ENCODE measurements at places on chromosomes 5 and 9. TPM values are rescaled to one million over a fixed set of nuclear protein-coding genes. Genes with fewer than 3 reads are reported as not detected.
A peak's percentile ranks its signal among the peaks of the same experiment; 100 is the strongest.

SKIC3 gene
- 43.2 TPM for total RNA-seq

ADRB2 gene
- total RNA-seq, result 2.8 TPM

SHISAL2B gene
- total RNA-seq, result not detected

PIP5K1B gene
- total RNA-seq, result 1.3 TPM

PRDM9 gene
- not detected for total RNA-seq

PCDHB6 gene
- total RNA-seq, result 0.16 TPM

SV2C gene
- 0.12 TPM for total RNA-seq

PDLIM7 gene
- 23.0 TPM for total RNA-seq

FBXL7 gene
- total RNA-seq, result 2.0 TPM

ANKRD34B gene
- not detected for total RNA-seq

MEGF10 gene
- total RNA-seq, result 0.12 TPM

TAS2R1 gene
- total RNA-seq, result not detected

PANK3 gene
- 57.7 TPM for total RNA-seq

DNA sequence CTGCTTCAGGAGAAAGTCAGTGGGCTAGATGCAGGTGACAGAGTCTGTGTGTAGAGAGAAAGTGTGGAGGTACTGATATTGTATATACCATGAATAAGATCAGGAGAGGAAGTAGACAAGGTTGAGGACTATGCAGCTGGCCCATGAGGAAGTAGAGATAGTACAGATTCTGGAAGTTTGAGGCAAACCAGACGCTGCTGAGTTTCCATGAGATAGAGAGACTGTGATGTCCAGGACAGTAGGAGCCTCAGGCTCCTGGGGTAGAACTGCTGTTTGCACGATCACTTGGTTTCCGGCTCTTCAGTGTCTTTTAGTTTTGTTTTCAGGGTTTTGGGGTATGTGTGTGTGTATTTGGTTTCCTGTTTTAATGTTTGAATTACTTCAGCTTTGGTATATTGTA lies 13.6 kb downstream of the OTULINL start:
- peak; percentile 13 for ATAC-seq

GRCh38 chr9:108259917-108260675 lies 595.7 kb downstream of the ACTL7B start:
- ATAC-seq, result peak; percentile 78

GRCh38 chr9:20512106-20512505 lies 110.2 kb downstream of the MLLT3 start:
- no peak for ATAC-seq

- no peak for ATAC-seq
Measured at GRCh38 chr9:27348785-27349697, 52.1 kb upstream of the EQTN start.

- no peak for ATAC-seq
Measured at GRCh38 chr9:133516256-133516960, 8.4 kb downstream of the MYMK start.

- ATAC-seq, result no peak
Measured at GRCh38 chr9:18811171-18811570, 221.8 kb downstream of the SAXO1 start.

- no peak for ATAC-seq
Measured at GRCh38 chr5:149011084-149011483, 51.8 kb downstream of the SH3TC2 start.

GRCh38 chr5:159105145-159106053 lies 5.7 kb upstream of the EBF1 start:
- ATAC-seq, result no peak

- ATAC-seq, result peak; percentile 60
Measured at GRCh38 chr5:36459176-36460135, 146.9 kb upstream of the SLC1A3 start.

DNA sequence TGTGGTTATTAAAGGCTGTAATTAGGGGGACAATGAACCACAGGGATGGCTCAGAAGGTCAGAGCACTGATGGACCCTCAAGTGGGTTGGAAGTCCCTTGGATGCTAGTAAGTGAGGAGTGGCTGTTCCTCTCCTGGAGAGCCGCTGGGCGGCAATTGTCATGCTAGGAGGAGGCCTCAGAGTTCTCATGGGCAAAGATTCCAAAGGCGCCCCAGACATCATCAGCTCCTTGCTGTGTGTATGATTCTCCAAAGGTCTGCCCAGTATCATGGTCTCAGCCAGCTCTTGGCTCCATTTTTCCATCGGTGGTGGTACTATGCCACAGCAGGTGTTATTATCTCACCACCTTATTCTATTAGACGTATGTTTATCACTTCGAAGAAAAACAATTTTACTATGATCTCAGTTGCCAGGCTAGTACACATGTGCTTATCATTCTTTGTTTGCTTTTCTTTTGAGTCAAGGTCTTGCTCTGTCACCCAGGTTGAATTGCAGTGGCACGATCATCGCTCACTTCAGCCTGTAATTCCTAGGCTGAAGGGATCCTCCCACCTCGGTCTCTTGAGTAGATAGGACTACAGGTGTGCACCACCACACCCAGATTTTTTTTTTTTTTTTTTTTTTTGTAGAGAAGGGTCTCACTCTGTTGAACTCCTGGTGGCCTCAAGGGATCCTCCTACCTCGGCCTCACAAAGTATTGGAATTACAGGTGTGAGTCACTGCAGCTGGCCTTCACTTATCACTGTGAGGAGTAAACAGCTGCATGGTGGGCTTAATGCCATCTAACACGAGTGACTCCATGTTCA lies 46.8 kb downstream of the EXOSC2 start:
- no peak for ATAC-seq

DNA sequence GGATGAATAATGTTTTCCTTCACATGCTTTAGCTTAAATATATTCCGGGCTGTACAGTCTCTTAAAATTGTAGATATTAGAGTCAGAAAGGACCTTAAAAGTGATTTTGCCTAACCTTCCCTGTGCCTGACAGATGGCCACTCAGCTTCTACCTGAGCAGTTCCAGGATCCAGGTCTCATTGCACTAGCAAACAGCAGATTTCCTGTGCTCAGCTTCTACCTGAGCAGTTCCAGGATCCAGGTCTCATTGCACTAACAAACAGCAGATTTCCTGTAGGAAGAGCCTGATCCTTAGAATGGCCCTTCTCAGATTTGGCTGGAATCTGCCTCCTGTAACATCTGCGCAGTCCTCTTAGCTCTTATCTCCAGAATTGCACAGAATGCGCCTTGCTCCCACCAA lies 219.8 kb downstream of the AOPEP start:
- no peak for ATAC-seq

GRCh38 chr9:25212361-25212760 lies 465.9 kb downstream of the TUSC1 start:
- ATAC-seq, result no peak

- no peak for ATAC-seq
Measured at GRCh38 chr9:134600371-134600770, 41.2 kb upstream of the COL5A1 start.

DNA sequence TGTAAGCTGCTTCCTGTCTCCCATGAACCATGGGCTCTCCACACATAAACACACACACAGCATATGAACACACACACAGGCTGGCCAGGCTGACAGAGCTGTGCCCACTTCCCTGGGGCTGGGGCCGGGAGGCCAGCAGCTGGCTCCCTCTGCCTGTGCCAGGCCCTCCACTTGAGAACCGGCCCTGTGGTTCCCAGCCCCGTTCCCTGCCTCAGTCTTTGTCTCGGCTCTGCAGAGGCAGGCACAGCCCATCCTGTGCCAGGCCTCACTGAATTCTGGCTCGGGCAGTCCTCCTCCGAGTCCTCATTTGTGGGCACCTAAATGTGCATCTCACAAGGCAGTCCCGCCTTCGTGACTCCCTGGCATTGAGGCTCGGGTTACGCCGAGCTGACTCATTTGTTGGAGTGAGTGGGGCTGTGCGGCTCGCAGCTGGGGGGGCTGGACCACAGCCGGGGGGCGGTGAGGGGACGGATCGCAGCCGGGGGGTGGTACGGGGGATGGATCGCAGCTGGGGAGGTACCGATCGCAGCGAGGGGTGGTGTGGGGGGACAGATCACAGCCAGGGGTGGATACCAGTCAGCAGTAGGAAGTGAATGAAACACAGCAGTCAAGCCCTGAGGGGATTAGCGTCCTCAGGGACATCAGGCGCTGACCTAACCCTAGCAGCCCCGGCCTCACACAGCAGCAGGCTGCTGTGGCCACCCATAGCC lies 72.3 kb downstream of the PSMB7 start:
- peak; percentile 82 for ATAC-seq

GRCh38 chr9:109273869-109274268 lies 47.0 kb downstream of the EPB41L4B start:
- ATAC-seq, result no peak

DNA sequence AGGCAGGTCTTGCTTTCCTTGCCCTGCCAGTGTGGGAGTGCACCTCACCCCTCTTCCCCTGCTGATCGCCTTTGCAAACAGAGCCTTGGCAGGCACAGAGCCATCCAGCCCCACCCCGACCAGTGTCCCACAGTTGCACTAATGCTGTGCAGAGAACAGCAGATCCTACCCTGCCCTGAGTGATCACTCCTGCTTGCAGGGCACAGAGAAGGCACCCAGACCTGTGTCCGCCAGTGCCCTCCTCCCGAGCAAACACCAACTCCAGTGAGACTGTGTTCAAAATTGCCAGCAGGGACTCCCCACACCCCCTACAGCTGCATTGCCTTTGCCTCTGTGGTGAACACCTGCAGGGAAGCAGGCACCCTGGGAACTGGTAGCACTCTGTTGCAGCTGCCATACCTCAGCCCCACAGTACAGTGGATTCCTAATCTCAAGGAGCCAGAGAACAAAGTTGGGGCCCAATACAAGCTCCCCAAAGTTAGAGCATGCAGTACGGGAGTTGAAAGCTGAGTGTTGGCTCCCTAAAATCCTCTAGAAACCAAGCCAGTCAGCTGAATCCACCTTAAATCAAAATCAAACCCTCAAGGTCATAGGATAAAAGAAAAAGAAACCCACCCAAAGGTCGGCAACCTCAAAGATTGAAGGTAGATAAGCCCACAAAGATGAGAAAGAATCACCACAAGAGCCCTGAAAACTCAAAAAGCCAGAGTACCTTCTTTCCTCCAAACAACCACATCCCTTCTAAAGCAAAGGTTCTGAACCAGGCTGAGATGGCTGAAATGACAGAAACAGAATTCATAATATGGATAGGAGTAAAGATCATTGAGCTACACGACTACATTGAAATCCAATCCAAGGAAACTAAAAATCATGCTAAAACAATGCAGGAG lies 92.9 kb upstream of the PIK3R1 start:
- ATAC-seq, result peak; percentile 87

GRCh38 chr5:31909073-31909472 lies 265.0 kb downstream of the GOLPH3 start:
- no peak for ATAC-seq

DNA sequence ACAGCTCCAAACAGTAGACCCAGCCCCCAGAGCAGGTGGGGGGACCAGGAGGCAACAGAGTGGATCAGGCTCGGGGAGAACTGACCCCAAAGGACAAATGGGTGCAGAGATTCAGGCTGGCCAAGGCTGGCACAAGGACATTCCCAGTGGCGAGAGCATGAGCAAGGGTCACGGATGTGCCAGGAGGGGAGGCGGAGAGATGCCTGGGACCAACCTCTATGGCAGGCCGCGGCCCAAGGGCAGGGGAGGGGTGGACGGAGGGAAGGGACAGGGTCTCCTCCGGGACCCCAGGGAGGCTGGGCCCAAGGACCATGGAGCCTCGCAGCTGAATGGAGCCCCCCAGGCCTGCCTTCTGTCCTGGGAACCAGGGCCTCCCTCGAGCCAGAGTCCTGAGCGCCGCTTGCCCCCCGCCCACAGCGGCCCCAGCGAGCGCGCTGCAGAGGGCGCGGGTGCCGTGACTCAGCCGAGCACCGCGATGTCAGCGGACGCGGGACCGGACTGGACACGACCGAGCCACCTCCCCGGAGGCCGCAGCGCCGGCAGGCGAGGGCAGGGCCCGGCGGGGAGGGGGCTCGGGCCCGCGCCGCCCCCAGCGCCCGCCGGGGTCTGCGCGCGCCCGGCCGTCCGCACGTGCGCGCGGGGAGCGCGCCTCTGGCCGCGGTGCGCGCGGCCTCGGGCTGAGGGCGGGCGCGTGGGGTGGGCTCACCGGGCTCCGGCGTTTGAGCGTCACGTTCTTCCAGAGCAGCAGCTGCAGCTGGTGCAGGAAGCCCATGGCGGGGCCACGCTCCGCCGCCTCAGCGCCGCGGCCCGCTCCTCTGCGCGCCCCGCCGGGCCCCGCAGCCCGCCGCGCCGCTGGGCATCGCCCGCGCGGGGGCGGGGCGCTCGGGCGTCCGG lies at the start of gene ABCA2:
TSS of gene ABCA2 (minus strand) at position 869 of the 894 bp plus-strand sequence. CDS start at position 772, 97 bp downstream.
- ATAC-seq, result no peak

- ATAC-seq, result no peak
Measured at GRCh38 chr5:176843673-176844072, 33.3 kb downstream of the UNC5A start.

GRCh38 chr5:669111-669841 lies 23.9 kb downstream of the TPPP start:
- no peak for ATAC-seq

GRCh38 chr5:153168241-153168640 lies 322.2 kb upstream of the GRIA1 start:
- ATAC-seq, result no peak

GRCh38 chr9:130960522-130961378 lies 21.7 kb upstream of the FIBCD1 start:
- no peak for ATAC-seq
